ENCODE measurements at places on chromosomes 12 and 14. TPM values are rescaled to one million over a fixed set of nuclear protein-coding genes. Genes with fewer than 3 reads are reported as not detected.

KCNK13 gene
- not detected for total RNA-seq

RASSF9 gene
- total RNA-seq: not detected

PIWIL1 gene
- not detected for total RNA-seq

NFATC4 gene
- 0.32 TPM for total RNA-seq

HOXC10 gene
- not detected for total RNA-seq

FAM222A gene
- total RNA-seq: 6.7 TPM

DAZAP2 gene
- total RNA-seq: 143 TPM

MFAP5 gene
- total RNA-seq: not detected

ADGRD1 gene
- total RNA-seq: 0.45 TPM

KCNC2 gene
- not detected for total RNA-seq

ASCL1 gene
- not detected for total RNA-seq

AICDA gene
- not detected for total RNA-seq

DNA sequence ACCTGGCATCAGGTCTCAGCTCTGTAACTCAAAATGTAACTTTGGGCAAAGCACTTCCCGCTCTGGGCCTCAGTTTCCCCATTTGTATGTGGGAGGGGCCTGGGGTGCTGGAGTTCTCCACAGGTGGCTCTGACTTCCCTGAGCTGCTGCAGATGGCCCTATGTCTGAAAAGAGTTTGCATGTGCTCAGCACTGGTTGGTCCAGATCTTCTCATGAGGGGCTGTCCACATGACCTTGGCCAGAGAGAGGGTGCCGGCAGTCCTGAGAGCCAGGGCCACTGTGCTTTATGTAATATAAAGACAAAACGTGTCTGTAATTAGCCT, 7.2 kb upstream of the CACNA2D4 start:
- no peak for DNase-seq

DNA sequence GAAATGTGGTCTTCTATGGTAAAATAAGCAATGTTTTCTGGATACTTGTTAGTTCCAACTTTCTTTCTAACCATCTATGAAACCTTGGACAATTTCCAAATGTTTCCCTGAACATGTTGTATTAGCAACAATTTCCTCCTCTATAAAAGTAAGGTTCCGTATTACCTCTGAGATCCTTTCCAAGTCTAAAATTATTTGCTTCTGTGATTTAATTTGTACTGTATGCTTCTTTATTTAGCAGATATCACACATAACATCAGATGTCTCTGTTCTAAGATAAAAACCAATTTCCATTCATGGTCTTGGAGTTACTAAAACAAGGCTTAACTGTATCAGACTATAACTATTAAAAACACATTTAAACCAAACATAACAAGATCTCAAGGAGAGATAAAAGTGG, 177.2 kb downstream of the FOXA1 start:
- no peak for DNase-seq

DNA sequence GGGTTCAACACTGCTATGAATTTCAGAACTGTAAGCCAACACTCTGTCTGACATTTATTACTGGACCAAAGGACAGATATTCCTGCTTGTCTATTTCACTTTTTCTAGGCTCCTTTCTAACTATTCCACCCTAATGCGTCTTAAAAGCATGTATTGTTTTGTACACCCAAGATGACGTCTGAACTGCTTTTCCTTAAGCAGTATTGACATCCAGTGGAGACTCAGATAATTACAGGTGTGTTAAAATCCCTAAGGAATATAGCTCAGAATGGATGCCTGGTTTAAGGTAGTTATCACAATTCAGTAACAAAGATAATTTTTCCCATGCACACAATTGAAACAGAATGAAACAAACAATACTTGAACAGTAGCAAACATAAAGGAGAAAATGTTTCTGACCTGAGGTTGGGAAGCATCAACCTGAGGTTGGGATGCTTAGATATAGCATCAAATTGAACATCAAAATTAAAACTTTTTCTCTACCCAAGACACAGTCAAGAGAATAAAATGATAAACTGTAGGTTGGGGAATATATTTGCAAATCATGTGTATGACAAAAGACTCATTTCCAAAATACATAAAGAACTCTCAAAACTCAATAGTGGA, 93.7 kb upstream of the PTPRR start:
- no peak for DNase-seq

- DNase-seq: no peak
Measured at GRCh38 chr12:102756530-102756929, 160.5 kb downstream of the PAH start.

GRCh38 chr12:109760930-109761921, 47.6 kb downstream of the FAM222A start:
- no peak for DNase-seq

DNA sequence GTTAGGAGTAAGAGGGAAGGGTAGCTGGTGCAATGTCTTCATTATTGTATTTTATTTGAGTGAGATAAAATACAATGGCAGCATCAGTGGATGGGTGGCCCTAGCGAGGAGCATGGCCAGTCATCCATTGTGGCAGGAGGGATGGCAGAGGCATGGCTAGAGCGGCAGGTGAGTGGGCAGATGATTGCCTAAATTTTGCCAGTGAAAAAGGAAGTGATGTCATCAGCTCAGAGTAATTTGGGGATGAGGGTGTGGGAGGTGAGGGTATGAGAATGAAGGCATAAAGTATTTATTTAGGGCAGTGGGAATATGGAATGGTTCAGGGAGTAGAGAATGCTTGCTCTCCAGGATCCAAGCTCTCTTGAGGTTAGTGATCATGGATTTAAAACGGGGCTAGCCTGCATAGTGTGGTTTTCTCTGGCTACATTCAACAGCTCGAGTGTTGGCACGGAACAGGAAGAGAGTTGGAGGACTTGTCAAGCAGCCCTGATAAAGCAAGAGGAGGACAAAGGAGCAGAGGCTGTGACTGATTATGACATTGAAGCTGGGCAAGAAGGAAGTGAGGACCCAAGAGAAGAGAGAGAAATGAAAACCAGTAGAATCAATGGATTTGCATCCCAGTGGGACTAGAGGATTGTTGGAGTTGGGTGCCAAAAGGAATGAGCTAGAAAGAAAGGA, 18.7 kb upstream of the SERPINA6 start:
- DNase-seq: no peak

- DNase-seq: no peak
Measured at GRCh38 chr12:15118955-15119354, 102.3 kb downstream of the RERG start.

- no peak for DNase-seq
Measured at GRCh38 chr14:77353469-77354141, 23.3 kb downstream of the TMED8 start.

DNA sequence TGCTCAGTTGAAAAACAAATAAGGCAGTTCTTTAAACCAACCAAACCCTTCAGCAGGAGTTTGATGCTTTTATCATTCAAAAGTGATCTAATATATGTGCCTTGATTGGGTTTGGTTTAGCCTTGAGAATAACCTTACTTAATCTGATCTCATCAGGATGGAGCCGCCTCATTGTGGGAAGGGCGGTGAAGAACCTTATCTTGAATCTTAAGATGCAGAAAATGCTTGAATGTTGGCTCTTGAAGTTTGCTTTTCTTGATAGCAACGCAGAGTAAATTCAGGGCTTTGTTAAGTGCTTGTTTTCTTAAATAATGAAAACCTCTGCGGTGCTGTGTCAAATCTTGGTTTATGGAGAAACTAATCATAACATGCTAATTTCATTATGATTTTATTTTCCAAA, 138.2 kb downstream of the MON2 start:
- DNase-seq: no peak

DNA sequence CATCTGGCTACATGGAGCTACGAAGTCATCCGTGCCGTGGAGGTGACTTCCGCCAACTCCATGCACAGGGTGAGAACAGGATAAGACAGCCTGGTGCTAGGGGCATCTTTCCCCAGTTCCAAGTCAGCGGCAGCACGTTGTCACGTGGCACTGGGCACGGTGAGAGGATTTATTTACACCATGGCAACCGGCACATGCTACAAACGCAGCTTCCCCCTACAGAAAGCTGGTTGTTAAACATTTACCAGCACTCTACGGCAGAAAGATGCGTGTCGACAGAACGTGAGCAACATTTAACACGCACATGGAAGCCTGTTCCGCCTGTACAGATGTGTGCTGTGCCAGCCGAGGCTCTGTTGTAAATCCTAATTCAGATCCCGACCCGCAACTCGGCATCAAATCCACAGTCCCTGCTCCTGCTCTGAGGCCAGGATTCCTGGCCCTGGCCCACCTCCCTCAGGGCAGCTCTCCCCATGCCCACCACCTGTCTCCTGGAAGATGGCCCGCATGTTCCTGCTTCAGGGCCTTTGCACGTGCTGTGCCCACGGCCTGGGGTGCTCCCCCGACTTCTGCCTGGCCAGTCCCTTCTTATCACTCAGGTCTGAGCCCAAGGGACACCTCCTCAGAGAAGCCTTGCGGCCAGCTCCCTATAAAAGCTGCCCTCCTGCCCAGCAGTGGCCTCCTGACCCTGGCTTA, 114.1 kb downstream of the RFLNA start:
- no peak for DNase-seq

- DNase-seq: no peak
Measured at GRCh38 chr12:19150273-19150900, 20.9 kb downstream of the PLEKHA5 start.

- no peak for DNase-seq
Measured at GRCh38 chr14:55599250-55599879, 19.4 kb downstream of the KTN1 start.

DNA sequence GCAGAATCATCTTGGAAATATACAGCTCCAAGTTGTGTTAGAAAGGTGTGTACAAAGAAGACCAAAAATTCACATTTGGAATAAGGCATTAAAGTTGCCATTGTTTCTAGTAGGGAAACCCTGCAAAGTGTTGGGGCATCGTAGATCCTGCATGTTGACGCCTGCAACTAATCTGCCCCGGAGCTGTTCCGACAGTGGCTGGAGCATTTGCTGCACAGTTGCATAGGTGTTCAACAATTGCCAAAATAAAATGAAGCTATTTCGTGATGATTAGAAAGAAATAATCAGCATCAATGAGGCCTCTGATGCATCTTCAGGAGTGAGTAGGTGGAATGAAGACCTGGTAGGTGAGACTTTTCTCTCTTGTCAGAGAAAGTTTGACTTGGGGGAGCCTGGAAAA, 47.3 kb downstream of the DAD1 start:
- no peak for DNase-seq

DNA sequence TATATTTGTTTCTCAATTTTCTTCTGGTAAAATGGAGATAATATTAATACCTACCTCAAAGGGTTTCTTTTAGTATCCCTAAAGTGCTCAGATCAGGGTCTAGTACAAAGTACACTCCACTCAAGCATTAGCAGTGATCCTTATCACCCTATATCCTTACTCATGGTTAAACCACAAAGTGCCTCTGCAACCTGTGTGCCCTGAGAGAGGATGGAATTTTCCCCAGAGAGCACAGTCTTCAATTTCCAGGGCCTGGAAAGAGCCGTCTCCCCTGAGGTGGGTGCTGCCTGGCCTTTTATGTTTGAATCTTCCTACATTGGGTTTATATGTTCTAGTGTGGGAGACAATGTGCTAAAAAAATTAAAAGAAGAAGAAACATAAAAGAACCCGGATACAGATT, 183.1 kb upstream of the FBXO33 start:
- no peak for DNase-seq

DNA sequence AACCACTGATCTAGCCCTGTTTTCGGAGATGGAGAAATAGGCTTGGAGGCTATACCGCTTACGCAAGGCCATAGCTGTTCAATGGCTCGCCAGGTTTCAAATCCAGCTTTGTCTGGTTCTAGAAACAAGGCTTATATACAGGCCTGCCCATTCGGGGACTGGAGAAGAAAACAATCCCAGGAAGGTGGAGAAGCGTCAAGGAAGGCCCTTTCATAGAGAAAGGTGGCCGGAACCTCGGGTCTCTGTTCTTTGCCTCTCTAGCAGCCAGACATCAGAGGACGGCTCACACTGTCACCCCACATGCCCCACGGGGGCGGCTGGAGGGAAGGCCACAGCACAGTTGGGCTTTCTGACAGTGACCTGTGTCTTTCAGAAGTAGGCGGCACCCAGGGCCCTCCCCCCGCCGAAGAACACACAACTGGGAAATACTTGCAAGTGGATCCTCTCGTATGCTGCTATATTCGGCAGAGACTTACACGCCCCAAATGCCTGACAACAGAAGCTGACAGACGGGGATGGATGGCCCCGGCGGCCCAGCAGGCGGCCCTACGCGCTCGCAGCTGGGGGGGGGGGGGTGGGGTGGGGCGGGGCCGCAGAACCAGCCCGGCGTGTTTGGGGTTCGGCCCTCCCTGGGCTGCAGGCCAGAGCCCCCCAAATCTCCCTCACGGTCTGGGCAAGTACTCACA, 4.5 kb upstream of the SETD1B start:
- peak; percentile 43 for DNase-seq

- no peak for DNase-seq
Measured at GRCh38 chr12:126419131-126419530, 1353.9 kb downstream of the AACS start.

GRCh38 chr12:124475295-124476010, 92.0 kb downstream of the NCOR2 start:
- no peak for DNase-seq

- DNase-seq: no peak
Measured at GRCh38 chr12:107241411-107241810, 148.1 kb upstream of the CRY1 start.

DNA sequence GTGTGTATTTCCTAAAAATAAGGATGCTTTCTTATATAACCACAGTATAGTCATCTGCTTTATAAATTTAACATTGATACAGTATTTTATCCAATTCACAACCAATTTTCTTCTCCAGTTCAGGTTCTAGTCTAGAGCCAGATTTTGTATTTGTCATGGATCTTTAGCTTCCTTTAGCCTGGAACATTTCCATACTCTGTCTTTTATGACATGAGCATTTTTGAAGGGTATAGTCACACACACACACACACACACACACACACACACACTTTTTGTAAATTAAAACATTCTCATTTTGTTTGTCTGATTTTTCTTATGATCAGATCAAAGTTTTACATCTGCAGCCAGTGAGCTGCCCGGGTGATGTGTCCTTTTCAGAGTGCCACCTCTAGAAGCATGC, 25.4 kb downstream of the CGRRF1 start:
- DNase-seq: no peak

GRCh38 chr12:68530965-68531364, 79.7 kb upstream of the RAP1B start:
- DNase-seq: no peak

Measured in activated T-cell treated with anti-CD3 and anti-CD28 coated beads, Interleukin-2, amount 50 U/mL, for 4 hours (primary cell).